Activated CD8-positive, alpha-beta memory T cell treated with anti-CD3 and anti-CD28 coated beads, Interleukin-2, amount 50 U/mL, for 4 hours (primary cell): ENCODE measurements at places on chromosomes 5 and 9.

- no peak for DNase-seq
These were observed 18.9 kb downstream of the RALGPS1 start for GRCh38 chr9:126933334-126933980.

GRCh38 chr5:51890435-51891116, 507.3 kb downstream of the ISL1 start:
- DNase-seq, result no peak

- DNase-seq, result no peak
These were observed 5.1 kb downstream of the SEMA5A start for GRCh38 chr5:9540791-9541190.

GRCh38 chr5:124089578-124089977, 577.6 kb downstream of the CSNK1G3 start:
- no peak for DNase-seq

DNA sequence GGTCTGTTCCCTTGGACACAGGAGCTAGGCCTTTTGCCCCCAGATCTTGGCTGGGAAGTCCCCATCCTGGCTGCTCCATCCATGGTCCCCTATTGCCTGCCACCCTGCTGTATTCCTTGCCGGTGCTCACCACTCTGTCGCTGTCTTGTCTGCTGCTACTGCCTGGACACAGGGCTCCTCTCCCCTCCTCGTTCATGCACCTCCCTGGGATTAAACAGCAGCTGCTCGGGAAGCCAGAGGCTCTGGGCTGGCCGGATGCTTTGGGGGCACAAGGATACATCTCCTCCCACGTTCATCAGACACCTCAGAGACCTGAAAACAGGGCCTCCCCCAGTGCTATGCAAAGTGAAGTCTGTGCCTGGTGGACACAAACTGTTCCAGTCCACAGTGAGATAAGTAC, 110.4 kb downstream of the ZNF354C start:
- no peak for DNase-seq

GRCh38 chr5:172004824-172005237, 1.6 kb downstream of the FBXW11 start:
- DNase-seq, result peak; percentile 38

- DNase-seq, result no peak
These were observed 866 bp upstream of the SEMA6A start for GRCh38 chr5:116575326-116576052.

DNA sequence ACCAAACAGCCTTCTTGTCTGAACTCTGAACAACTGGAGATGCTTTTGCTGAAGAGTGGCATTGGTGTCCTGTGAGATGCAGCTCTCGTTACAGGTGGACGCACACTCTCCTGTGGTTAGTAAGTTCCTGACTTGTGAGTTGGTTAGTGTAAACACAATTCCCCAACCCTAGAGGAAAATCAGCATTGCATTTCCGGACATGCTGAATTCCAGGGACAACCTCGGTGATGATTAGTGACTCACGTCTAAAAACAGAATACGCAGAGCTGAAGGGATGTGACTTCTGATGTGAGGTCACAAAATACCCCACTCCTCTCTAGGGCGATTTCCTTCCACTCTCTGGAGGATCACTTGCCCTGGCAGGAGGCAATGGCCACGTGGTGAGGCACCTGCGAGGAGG, 5.0 kb downstream of the OR2V2 start:
- DNase-seq, result no peak

GRCh38 chr5:57311921-57312735, 138.3 kb downstream of the GPBP1 start:
- DNase-seq, result no peak

DNA sequence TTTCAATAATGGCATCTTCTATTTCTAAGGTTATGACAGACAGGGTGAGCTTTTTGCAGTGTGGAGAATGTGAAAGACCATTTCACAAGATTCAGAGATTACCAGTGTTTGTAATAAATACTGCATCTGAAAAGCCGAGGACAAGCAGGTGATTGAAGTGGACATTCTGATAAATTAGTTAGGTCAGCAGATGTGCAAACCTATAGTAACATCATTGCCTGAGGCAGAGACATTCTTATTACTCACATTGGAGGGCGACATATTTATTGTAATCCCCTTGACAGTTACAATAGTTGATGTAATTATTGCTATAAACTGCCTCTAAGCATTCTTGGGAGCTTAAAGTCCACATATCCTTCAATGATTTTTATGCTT, 3.3 kb downstream of the RASGRF2 start:
- no peak for DNase-seq

DNA sequence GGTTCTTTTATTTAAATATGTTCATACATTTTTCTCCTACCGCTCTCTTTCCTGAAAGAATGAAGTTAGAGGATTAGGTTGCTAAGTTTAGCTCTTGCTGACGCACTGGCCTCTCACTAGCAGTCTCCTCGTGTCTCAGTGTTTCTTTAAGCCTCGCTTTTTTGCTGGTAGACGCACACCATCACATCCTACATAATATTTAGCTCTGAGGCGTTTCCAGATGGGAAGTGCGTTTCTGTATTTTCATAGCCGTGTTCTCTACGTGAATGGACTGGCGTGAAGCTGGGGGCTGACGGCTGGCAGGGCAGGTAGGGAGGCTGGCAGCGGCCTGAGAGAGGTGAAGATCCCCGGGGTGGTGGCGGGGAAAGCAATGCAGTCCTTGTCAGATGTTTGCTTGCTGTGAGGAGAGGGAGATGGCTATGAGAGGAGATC, 79.2 kb upstream of the SPRY4 start:
- DNase-seq, result no peak

DNA sequence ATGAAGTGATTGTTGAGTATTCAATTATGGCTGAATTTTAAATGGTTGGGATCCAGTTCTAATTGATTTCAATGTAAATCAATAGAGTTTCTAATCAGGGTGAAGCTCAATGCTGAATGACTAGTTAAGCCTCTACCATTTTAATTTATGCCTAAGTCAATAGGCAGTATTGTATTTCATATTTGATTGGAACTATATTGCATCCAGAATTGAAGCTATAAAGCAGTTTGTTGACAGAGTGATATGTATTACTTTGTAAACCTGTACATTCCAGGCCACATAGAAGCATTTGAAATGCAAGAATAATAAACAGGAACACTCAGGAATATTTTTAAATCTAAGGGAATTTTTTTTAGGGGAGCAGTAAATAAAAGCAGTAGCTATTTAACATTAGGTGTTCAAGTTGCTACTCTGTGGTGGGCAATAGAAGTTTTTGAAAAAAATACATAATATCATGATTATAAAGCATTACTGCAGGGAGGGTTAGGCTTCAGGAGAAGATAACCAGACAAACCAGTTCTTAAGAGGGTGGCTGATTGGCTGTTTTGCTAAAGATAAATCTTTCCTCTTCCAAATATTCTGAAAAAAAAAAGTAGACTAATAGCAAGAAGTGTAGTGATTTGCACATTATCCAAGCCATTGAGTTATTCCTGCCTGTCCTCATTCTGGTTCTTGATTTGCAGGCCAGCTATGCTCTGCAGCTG, 492.0 kb upstream of the MEF2C start:
- DNase-seq, result no peak

GRCh38 chr5:96994493-96994892, 58.6 kb downstream of the LNPEP start:
- no peak for DNase-seq

GRCh38 chr5:117177302-117177701, 602.7 kb upstream of the SEMA6A start:
- DNase-seq, result no peak

DNA sequence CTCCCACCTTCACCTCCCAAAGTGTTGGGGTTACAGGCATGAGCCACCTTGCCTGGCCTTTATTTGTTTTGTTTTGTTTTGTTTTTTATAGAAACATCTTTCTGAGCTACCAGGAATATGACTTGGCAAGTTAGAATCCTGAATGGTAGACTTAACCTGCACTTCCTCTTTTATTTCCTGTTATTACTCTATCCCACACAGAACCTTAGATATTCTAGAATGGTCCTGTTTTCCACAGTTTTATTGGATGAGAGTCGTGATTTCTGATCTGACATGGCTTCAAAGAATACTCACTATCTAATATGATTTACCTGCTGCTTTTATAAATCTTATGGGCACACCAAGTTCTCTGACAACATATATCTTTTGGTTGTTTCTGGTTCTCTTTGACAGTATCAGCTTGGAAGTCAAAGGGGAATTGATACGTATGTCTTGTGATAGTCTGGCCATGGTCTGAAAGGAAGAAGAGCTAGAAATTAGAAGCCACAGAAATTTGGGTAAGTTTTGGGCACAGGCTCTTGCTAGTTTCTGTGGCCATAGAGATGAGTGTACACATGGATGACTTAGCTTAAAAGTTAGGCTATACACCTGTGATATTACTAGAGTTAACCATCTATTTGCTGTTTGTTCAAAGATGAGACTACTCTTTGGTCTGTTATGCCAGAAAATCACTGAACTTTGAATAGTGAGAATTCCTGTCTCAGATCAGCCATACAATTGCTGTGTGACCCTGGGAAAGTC, 4.7 kb upstream of the PANK3 start:
- DNase-seq, result no peak

DNA sequence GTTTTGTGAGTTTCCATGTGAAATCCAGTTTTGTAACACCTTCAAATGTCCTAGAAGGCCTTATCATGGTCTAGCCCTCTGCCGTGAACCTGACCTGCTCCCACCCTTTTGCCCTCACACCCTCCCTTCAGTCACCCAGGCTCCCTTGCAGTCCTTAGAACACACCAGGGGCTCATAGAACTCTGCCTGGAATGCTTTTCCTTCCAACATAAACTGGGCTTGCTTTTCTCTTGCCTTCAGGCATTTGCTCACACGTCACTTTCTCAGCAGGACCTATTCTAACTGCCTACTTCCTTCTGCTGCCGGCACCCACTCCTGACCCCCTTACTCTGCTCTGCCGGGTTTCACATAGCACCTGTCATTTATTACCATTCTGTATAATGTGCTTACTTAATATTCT, 111.9 kb downstream of the PDE8B start:
- DNase-seq, result no peak

GRCh38 chr5:9437741-9438240, 108.1 kb downstream of the SEMA5A start:
- DNase-seq, result no peak

GRCh38 chr5:44002381-44002901, 386.8 kb downstream of the FGF10 start:
- DNase-seq, result no peak

- no peak for DNase-seq
These were observed 81.3 kb upstream of the IER5L start for GRCh38 chr9:129259375-129259774.

- DNase-seq, result no peak
These were observed 110.9 kb downstream of the LIFR start for GRCh38 chr5:38445374-38446028.

DNA sequence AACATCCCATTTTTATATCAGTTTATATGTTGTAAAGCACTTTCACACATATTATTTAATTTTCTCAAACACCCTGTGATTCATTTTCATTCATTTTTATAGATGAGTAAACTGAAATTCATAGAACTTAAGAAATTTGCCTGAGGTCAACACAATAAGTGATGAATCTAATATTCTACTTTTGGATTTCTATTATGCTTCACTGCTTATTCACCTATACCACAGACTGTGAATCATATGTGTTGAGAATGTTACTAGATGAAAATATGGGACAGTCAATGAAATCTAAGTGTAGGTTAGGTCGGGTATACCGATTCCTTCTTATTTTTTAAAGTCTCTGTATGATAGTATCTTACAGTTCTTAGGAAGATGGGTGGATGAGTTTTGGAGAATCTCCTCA, 24.8 kb downstream of the CDC37L1 start:
- no peak for DNase-seq

GRCh38 chr9:108093773-108094675, 604.5 kb upstream of the KLF4 start:
- no peak for DNase-seq

GRCh38 chr5:33639474-33639873, 198.7 kb downstream of the TARS1 start:
- DNase-seq, result no peak

GRCh38 chr9:69425136-69425801, 100.3 kb downstream of the ENTREP1 start:
- no peak for DNase-seq

DNA sequence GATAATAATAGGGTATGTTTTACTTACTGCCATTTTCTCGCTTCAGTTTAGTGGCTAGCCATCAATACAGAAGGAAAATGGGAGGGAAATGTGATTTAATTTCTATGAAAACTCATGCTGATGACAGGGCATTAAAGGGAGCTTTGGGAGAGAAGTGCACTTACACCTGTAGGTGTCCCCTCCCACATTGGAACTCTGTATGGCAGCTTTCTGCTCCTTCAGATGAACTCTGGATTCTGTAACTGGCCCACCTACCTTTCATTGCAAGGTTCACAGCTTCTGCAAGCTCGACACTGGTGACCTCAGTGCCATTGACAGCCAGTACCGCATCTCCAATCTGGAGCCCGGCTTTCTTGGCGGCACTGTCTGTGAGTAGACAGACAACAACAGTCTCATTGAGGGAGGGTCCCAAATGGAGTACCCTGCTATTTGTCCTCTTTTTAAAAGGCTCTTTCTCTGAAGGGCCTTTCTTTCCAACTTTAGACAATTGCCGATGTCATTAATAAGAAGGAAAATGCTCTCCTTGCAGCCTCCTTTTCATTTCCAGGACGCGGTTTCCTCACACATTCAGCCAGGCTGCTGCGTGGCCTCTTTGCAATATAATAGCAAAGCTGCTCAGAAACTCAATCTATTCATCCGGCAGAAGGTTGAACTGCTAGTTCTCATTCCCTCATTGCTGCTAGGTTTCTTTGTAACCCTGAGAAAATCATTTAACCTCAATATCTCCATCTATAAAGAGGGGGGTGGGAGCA, 63.6 kb downstream of the NUDT12 start:
- DNase-seq, result no peak

DNA sequence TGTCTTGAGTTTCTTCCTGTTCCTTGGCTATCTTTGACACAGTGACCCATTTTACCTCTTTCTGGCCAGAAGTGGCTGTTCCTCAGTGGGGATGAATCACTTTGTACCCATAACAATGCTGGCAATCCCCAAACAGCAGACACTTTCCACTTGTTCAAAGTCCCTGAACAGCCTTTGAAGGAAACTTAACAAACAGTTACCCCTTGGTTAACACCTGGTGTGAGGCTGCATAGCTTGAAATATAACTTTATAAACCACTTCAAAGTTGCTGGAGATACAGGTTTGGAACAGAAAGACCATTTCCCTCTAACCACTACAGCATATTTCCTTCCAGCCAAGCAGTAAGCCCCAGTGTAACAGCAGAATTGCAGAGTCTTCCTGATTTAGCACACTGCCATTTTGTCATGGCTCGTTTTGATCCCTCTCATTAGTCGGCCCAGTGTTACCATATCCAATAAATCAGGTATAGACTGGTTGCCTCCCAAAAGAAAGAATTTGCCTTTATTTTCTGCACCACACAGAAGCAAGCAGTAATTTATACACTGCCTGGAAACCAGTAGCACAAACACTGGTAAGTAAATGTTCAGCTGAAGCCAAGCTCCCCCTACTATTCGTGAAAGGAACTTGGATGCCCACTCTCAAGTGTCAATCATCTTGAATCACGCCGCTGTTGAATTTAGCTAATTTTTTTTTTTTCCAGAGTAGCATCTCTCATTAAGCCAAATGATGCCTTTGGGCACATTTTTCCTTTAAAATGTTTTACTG, 225.9 kb downstream of the PIK3R1 start:
- DNase-seq, result no peak
